ENCODE measurements at places on chromosomes 3 and 15. TPM values are rescaled to one million over a fixed set of nuclear protein-coding genes. Genes with fewer than 3 reads are reported as not detected.

The SOX2 gene
- total RNA-seq = 5.2 TPM

- no peaks in the 10 kb centered on the region for H3K4me1 ChIP-seq
- no peak overlapping the region for H3K27ac ChIP-seq
- DNase-seq = no peak
- no peak overlapping the region for H3K4me3 ChIP-seq
- peaks cover 3% of the 10 kb centered on the region for H3K27me3 ChIP-seq
- no peaks in the 10 kb centered on the region for H3K36me3 ChIP-seq
These were observed 271.7 kb upstream of the MEIS2 start for GRCh38 chr15:37372064-37372463.

- DNase-seq = no peak
- H3K36me3 ChIP-seq = peaks cover 9% of the 10 kb centered on the region
- H3K27me3 ChIP-seq = no peaks in the 10 kb centered on the region
- no peak overlapping the region for H3K27ac ChIP-seq
These were observed 202.7 kb upstream of the BHLHE40 start for GRCh38 chr3:4776399-4776979.

GRCh38 chr3:187669675-187670504 is at the start of gene SST:
Gene SST (minus strand): TSS chr3:187670394. CDS start chr3:187670291, 103 bp downstream.
- H3K4me1 ChIP-seq = peaks cover 4% of the 10 kb centered on the region
- no peak for DNase-seq
- H3K27me3 ChIP-seq = peaks cover 80% of the 10 kb centered on the region
- no peak within 1 kb of the TSS for H3K4me3 ChIP-seq
- no peak within 1 kb of the TSS for H3K27ac ChIP-seq

- no peaks in the 10 kb centered on the region for H3K27me3 ChIP-seq
- no peak overlapping the region for H3K27ac ChIP-seq
- no peak overlapping the region for H3K4me3 ChIP-seq
These were observed 104.1 kb downstream of the CNTN3 start for GRCh38 chr3:74510261-74510818.

The GOLGA6C gene
- total RNA-seq = not detected
